ENCODE measurements at places on chromosomes 7 and 10.
A peak's percentile ranks its signal among the peaks of the same experiment; 100 is the strongest.

GRCh38 chr10:98538472-98538871 lies 91.7 kb upstream of the HPS1 start:
- no peak for DNase-seq

GRCh38 chr10:5794236-5794635 lies 19.0 kb downstream of the GDI2 start:
- DNase-seq: no peak

DNA sequence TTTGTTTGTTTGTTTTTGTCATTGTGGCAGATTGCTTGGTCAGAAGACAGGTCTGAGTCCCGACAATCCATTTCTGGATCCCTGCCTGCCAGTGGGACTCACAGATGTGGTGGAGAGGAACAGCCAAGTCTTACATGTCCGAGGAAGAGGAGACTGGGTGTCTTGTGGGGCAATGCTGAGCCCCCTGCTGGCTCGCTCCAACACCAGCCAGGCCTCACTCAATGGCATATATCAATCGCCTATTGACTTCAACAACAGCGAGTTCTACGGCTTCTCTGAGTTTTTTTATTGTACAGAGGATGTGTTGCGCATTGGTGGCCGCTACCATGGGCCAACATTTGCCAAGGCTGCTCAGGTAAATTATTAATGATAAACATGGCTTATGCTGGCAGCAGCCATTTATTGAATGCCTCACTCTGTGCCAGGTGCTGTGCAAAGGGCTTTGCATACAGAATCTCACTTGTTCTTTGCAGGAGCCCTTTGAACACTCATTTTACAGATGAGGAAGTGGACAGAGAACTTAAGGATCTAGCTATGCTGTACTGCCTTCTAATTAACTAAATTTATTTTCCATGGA lies 33.3 kb downstream of the COX15 start:
- no peak for DNase-seq

DNA sequence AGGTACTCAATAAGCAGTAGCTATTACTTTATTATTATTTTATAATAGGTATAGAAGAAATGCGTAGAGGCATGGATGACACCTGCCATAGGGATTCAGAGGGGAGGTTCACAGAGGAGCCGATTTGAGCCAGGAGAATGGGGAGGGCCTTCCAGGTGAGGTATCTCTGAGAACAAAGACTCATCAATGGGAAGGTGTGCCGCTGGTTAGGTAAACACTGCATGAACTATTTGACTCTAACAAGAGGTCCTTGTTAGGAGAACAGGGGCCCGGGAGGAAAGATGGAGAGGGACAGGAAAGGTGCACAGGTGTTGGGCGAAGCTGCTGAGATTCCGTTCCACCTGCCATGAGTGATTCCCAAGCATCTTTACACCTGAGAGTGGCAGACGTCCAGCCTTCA lies 41.8 kb upstream of the TMEM273 start:
- no peak for DNase-seq

- no peak for DNase-seq
These were observed 295.9 kb downstream of the TFEC start for GRCh38 chr7:115734641-115735040.

- DNase-seq: no peak
These were observed 669.3 kb downstream of the AUTS2 start for GRCh38 chr7:70267381-70268120.

- no peak for DNase-seq
These were observed 218.3 kb downstream of the SEMA3A start for GRCh38 chr7:83976302-83976701.

GRCh38 chr7:47535035-47535703 lies 46.7 kb downstream of the TNS3 start:
- no peak for DNase-seq

DNA sequence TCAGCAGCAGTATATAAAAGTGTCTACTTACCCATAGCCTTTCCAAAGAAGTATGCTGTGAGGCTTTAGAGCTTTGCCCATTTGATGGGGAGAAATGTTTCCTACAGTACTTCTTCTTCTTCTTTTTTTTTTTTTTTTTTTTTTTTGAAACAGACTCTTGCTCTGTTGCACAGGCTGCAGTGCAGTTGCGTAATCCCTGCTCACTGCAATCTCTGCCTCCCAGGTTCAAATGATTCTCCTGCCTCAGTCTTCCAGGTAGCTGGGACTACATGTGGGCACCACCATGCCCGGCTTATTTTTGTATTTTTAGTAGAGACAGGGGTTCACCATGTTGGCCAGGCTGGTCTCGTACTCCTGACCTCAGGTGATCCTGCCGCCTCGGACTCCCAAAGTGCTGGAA lies 101.7 kb upstream of the TMEM26 start:
- no peak for DNase-seq

- no peak for DNase-seq
These were observed 10.2 kb upstream of the EPC1 start for GRCh38 chr10:32357056-32357735.

DNA sequence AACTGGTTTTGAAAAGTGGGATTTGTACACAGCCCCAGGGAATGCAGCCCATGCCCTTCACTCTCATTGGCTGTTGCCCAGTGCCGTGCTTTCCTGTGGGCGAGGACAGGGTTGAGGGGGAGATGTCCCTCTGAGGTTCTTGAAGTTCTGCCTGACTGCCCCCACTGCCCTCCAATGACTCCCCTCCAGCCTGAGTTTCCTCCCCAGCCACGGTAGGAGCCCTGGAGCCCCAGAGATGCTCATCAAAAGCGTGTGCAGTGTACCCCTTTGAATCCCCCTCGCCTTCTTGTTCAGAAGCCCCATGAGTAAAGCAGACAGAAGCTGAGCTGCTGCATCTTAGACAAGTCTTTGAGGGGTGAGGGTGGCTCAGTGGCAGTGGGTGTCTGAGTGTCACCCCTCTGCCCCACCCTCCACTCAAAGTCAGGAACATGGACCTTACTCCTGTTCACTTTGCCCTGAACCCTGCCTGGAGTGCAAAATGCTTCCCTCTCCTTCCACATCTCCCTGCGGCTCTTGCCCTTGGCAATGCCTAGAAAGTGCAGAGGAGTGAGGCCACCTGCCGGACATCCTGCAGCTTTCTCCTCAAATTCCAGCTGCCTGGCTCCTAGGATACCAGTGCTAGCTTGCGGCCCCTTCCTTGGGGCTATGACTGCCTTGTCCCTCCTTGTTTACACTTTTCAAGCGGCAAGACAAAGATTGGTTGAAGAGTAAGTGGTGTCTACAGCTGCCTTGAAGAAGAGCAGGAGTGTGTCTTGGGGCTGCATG lies 19.9 kb downstream of the FAM241B start:
- DNase-seq: no peak

DNA sequence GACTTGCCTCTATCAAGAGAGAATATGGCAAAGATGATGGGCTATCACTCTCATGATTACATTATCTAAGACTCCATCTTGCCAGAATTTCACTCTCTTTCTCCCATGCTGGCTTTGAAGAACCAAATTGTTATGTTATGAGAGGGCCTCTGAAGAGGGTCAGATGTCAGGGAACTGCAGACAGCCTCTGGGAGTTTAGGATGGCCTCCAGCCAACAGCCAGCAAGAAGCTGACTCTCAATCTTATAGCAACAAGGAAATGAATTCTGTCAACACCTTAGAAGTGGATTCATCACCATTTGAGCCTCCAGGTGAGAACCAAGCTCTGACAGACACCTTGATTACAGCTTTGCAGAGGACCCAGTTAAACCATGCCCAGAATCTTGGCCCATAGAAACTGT lies 33.6 kb downstream of the ZNF22 start:
- DNase-seq: no peak

DNA sequence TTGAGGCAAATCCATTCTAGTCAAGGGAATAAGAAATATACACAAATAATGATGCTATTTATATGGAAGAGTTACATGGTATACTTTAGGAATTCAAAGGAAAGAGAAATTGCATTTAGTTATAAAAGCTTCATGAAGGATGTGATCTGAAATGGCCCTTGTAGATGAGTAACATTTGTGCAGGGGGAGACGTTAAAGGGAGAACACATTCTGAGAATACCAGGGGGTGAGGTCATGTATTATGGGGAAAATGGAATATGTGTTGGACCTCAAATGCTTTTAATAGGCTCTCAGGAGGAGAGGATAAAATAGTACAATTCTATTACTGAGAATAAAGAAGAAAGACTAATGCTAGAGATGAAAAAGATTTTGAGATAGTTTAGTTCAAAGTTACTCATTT lies 122.5 kb upstream of the NOBOX start:
- DNase-seq: no peak

GRCh38 chr7:1532456-1533254 lies 2.2 kb downstream of the MAFK start:
- peak; percentile 31 for DNase-seq

DNA sequence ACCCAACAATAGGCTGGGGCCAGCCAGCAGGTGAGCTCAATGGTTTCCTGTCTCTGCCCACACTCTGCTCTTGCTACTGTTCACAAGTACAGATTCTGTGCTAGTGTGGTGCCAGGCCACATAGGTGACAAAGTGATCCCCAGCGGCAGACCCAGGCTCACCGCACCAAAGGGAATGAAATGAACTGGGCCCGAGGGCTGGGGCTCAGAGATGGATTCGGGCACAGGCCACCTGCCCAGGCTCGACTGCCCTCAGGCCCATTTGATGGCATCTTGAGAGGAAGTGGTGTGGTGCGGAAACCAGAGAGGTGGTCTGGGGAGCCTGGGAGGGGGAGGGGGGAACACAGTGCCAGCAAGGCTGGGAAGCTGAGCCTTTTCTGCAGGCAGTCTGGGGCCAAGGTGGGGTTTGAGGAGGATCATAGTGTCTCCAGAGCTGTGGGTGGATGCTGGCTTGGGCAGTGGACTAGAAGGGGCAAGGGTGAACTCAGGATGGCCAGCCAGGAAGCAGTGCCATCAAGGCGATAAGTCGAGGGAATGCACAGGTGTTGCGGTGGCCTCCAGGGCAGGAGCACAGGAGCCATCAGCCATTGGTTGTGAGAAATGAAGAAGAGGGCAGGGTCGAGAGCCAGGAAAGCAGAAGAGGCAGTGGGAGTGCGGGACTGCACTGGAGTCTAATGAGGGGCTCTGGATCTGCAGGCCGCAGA lies 85.2 kb downstream of the ARHGAP22 start:
- DNase-seq: no peak

DNA sequence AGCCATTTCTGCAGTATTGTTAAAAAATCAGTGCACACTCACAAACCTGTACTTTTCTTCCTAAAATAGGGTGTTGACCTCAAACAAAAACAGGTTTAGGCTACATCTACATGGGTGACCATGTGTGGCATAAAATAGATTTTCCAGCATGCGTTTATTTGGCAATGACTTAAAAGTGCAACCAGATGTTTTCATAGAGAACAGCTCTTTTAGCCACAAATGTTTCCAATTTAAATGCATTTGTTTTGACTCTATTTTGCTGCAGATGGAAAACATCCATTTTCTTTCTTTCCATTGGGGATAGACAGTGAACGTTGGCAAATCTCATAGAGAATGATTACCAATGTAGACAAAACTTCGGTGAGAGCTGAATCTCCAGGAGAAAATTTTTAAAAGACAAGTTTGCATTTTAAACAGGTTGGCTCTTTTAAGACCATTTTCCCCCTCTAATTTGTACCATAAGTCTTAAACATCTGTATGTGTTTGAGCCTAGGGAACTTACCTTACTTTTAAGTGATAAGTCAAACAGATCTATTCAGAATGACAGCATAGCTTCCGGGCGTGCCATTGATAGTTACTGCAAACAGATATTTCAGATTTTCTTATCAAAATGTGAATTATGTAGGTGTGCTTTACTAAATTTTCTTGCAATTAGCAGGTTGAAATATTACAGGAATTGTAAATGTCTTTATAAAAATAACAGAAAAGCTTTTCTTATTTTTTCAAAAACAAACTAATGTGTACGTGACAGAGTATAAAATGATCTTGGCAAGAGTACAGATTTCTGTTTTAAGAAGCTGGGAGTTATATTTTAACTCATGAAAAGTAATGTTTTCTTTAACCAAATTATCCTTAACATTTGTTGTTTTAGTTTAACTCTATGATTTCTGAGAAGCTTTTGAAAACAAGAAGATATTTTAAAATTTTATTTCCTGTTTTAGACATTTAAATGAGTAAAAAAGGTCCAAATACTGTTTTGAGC lies 144.9 kb downstream of the HGF start:
- DNase-seq: no peak

- DNase-seq: no peak
These were observed 111.6 kb downstream of the PKD1L1 start for GRCh38 chr7:47836503-47837202.

Data from stimulated activated CD8-positive, alpha-beta memory T cell treated with anti-CD3 and anti-CD28 coated beads, Interleukin-7, amount 100 ng/mL, for 1 hour (primary cell).